ENCODE measurements at places on chromosomes 3 and 15.
A peak's percentile ranks its signal among the peaks of the same experiment; 100 is the strongest.

GRCh38 chr15:34841262-34841725, 45.9 kb upstream of the ACTC1 start:
- peak; percentile 26 for DNase-seq

GRCh38 chr3:143421556-143421955, 302.0 kb downstream of the CHST2 start:
- no peak for DNase-seq

GRCh38 chr3:152733584-152734119, 101.3 kb upstream of the P2RY1 start:
- no peak for DNase-seq

DNA sequence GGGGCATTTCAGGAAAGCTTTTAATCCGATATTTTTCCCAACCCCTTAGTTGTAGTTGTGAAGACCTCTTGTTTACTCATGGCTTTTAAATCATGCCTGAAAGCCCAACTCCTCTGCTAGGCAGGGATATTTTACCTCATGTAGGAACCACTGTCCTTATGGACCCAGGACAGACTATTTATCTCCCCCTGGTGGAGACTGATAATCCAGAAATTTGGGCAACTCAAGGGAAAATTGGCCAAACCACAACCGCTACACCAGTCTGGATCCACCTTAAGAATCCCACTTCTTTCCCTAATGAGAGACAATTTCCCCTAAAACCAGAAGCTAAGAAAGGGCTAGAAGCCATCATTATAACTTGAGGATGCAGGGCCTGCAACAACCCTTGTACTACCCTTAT, 248.1 kb upstream of the STAC start:
- DNase-seq = no peak

DNA sequence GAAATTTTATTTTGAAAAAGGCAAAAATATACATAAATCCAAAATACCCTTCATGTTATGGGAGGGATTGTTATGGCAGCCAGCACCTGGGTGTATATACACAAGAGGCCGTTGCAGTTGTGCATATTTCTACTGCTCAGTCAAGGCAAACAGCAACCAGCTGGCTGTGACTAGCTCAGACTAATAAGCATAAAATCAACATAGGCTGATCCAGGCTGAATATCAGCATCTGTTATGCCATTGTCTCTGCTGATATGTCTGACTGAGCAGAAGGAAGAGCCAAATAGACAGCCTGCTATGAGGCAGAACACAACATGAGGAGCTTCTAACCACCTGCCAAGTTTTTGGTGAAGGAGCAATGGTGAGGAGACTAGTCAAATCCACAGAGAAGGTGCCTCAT, 457.5 kb upstream of the ALCAM start:
- DNase-seq = peak; percentile 65

DNA sequence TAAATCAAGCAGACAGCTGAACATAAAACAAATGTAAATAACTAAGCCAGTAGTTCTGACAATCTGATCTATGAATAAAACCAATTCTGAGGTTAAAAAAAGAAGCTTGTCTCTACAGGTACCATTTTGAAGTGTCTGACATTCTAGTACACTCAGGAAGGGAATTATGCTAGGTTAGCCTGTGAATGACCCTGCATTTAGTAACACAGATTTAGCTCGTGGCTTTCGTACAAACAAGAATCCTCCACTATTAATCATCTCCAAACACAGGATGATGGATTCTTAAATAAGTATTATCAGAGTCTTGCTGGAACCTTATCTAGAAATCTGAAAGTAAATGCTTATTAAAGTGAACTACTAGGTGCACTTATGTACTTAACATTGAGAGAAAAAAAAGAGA, 1120.1 kb downstream of the ROBO1 start:
- no peak for DNase-seq

DNA sequence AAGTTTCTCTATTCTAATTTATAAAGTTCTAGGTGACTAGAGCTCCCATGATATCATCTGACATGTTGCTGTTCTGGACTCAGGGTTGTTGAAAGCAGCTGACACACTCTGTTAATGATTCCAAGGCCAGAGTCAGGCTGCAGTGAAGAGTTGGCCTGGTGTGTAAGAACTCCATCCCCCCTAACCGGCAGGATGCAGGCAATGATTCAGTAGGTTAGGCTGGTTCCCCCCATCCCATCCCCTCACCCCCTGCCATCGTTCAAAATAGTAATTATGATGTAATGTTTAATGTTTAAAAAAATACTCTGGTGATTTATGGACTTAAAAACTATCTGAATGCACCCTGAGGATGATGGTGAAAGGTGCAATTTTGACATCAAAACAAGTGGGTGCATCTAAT, 4.6 kb upstream of the TRIM71 start:
- no peak for DNase-seq

- peak; percentile 37 for DNase-seq
Observed at GRCh38 chr3:168034152-168034928, 61.4 kb downstream of the GOLIM4 start.

DNA sequence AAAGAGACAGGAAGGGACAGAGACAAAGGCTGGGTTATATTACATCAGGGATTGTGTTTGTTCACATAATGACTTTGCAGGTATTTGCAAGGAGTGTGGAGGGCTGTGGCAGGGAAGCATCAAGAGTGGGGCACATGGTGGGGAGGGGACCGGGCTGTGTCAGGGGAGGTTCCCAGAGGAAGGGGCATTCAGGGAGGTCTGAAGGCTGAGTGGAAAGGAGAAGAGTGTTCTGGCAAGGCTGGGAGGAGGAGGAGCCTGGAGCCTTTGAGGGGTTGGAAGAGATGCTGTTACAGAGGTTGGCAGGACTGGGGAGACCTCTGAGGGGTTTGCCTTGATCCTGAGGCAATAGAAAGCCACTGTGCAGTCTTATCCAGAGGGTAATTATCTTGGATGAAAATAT, 49.4 kb downstream of the EXOG start:
- no peak for DNase-seq

GRCh38 chr3:131546441-131546840, 43.7 kb upstream of the MRPL3 start:
- no peak for DNase-seq

- DNase-seq = peak; percentile 49
Observed at GRCh38 chr3:58991026-58991425, 58.8 kb downstream of the CFAP20DC start.

GRCh38 chr15:90883976-90884718, at the start of gene FES:
FES (plus strand) TSS chr15:90884504; CDS start chr15:90885046, 542 bp downstream.
- peak; percentile 65 for DNase-seq

GRCh38 chr3:111694471-111694870, 99.3 kb upstream of the ZBED2 start:
- DNase-seq = no peak
